ENCODE measurements at places on chromosomes 6 and 20. TPM values are rescaled to one million over a fixed set of nuclear protein-coding genes. Genes with fewer than 3 reads are reported as not detected.

Gene LY6G6D
- total RNA-seq, result not detected

Gene ISM1
- total RNA-seq, result 0.23 TPM

Gene ME1
- total RNA-seq, result 0.32 TPM

Gene RIN2
- total RNA-seq, result not detected

Gene CD24
- 1.3 TPM for total RNA-seq

GRCh38 chr6:72952808-72953630 is 272.3 kb downstream of the KHDC1L start:
- no peak for DNase-seq

GRCh38 chr6:127972815-127973214 is 72.0 kb upstream of the THEMIS start:
- DNase-seq, result peak; percentile 44

GRCh38 chr20:3818155-3819151 is 1.9 kb upstream of the AP5S1 start:
- DNase-seq, result peak; percentile 44

- no peak for DNase-seq
Measured at GRCh38 chr6:161013695-161014094, 22.1 kb downstream of the MAP3K4 start.

- DNase-seq, result no peak
Measured at GRCh38 chr20:62439218-62439617, 11.9 kb upstream of the RBBP8NL start.

Measured in activated T-cell treated with anti-CD3 and anti-CD28 coated beads, Interleukin-2, amount 50 U/mL, for 72 hours (primary cell).